ENCODE measurements at places on chromosomes 16 and 17. TPM values are rescaled to one million over a fixed set of nuclear protein-coding genes. Genes with fewer than 3 reads are reported as not detected.
A peak's percentile ranks its signal among the peaks of the same experiment; 100 is the strongest.

- no peak for ATAC-seq
Observed at GRCh38 chr17:79615446-79615845, 4.6 kb upstream of the RBFOX3 start.

- ATAC-seq, result no peak
Observed at GRCh38 chr16:19589771-19590302, 34.3 kb downstream of the VPS35L start.

- ATAC-seq, result no peak
Observed at GRCh38 chr17:74971069-74971841, 1.3 kb downstream of the HID1 start.

DNA sequence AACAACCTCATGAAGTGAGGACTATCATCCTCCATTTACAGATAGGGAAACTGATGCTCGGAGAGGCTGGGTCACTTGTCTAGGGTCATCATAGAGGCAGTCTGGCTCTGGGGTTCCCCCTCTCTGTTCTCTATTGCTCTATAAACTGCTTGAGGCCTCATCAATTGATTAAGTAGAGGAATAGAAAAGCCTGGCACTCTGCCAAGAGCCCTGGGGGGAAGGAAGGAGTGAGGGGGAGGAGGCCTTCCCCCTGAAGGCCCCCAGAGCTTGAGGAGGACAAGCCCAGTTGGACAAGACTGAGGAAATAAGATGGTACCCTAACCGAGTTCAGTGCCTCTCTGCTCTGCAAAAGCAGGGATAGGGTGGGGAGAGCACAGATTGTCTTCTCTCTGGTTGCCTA is 21.0 kb downstream of the SDK2 start:
- no peak for ATAC-seq

The CD19 gene
- total RNA-seq, result 0.40 TPM

- no peak for ATAC-seq
Observed at GRCh38 chr17:43640491-43641252, 21.1 kb downstream of the MEOX1 start.

GRCh38 chr17:64071111-64071510 is 50.7 kb upstream of the ICAM2 start:
- no peak for ATAC-seq

- no peak for ATAC-seq
Observed at GRCh38 chr17:6471531-6472465, 27.5 kb downstream of the PIMREG start.

DNA sequence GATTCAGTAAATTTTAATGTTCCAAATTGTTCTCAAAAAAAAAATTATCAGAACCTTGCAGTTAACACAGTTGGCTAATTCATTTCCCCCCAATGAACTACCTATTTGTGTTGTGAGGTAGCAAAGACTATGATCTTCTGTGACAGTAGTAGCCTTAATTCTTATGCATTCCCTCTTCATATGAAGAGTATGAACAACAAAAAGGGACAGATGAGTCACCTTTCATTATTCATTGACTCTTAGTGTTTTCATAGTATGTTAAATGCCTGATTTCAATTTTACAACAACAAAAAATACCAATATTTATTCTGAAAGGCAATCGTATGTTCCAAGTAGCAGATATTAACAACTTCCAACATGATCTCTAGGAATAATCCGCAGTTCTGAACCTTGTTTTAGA is 3.6 kb upstream of the SLFN11 start:
- ATAC-seq, result no peak

DNA sequence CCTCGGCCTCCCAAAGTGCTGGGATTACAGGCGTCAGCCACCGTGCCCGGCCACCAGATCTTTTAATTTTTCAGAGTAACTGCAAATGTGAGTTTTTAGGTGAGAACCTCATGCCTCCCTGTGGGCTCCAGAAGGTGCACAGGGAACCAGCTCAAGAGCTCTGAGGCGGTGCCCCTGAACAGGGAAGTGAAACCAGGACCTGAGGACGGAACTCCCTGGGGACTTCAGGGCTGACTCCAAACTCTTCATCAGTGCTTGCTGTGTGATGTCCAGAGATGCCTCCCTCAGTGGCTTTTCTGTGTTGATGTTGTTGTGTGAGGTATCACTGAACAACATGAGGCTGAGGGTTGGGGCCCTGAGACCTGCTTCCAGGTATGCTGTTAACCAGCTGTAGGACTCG is 23.8 kb downstream of the SLC12A3 start:
- peak; percentile 27 for ATAC-seq

GRCh38 chr17:41642252-41643156 is 18.1 kb upstream of the KRT17 start:
- ATAC-seq, result peak; percentile 88

DNA sequence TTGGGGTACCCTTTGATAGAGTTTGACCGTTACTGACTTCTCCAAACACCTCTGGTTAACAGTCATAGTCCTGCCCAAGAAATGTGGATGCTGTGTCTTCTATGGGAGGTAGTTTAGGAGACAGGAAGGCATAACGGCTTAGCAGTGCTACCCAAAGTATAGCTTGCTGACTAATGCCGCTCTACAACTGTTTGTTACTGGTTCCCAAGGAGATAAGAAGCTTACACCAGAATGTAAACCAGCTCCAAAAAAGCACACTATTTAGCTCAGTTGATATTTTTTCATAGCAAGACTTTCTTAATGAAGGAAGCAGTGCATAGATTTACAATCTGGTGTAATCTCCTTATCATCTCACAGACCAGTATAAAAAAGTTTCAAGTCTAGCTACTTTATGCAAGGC is 95.7 kb downstream of the HS3ST3B1 start:
- ATAC-seq, result no peak

The ZNF385C gene
- 0.44 TPM for total RNA-seq

GRCh38 chr17:49687878-49688491 is 10.1 kb upstream of the SPOP start:
- ATAC-seq, result no peak

The FBXO39 gene
- total RNA-seq, result 0.68 TPM

GRCh38 chr16:54237-54581 is 581 bp downstream of the SNRNP25 start:
- no peak for ATAC-seq

The EFCAB5 gene
- not detected for total RNA-seq

GRCh38 chr16:85541980-85542900 is 70.9 kb upstream of the GSE1 start:
- ATAC-seq, result no peak

The ABCA9 gene
- 1.3 TPM for total RNA-seq

DNA sequence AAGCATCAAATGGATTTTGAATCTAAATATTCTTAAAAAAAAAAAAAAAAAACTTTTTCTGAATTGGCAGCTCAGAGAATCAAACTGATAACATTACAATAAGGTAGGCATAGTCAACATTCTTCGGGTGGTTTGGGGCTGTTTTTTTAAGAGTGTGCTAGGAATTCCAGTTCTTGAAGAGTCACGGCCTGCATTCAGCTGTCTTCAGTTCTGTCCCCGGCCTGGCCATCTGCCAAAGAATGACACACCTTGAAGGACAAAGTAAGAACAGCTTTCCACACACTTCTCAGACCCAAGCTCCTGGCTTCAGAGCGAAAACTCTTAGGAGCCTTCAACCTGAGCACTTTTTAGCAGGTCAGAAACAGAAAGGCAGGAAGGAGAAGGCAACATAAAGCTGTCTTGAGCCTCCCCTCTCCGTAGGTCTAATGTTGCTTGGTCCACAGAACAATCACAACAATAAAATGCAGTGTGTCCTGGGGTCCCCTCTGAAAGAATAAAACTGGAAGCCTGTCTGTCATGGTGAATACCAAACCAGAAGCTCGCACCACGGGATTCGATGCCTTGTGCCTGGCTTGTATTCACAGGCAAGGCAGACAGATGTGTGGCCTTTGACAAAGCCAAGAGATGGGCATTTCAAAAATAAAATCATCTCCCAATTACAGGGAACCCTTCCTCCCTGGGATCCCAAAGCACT is 524.4 kb upstream of the ZFHX3 start:
- ATAC-seq, result no peak

DNA sequence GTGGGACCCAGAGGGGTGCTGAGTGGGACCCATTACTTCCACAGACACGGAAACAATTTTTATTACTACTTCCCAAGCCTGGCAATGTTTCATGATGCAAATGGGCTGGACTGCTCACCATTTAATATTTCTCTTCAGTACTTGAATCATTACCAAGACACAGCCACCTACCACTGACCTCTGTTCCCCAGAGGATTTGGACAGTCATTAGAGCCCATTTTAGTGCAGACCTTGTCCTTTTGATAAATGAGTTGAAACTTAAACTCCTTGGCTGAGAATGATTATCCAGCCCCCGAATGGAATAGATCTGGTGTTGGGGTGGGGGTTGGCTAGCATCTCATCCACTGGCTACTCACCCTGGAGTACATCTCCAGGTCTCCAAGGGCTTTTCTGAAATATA is 33.6 kb upstream of the APOH start:
- ATAC-seq, result no peak

DNA sequence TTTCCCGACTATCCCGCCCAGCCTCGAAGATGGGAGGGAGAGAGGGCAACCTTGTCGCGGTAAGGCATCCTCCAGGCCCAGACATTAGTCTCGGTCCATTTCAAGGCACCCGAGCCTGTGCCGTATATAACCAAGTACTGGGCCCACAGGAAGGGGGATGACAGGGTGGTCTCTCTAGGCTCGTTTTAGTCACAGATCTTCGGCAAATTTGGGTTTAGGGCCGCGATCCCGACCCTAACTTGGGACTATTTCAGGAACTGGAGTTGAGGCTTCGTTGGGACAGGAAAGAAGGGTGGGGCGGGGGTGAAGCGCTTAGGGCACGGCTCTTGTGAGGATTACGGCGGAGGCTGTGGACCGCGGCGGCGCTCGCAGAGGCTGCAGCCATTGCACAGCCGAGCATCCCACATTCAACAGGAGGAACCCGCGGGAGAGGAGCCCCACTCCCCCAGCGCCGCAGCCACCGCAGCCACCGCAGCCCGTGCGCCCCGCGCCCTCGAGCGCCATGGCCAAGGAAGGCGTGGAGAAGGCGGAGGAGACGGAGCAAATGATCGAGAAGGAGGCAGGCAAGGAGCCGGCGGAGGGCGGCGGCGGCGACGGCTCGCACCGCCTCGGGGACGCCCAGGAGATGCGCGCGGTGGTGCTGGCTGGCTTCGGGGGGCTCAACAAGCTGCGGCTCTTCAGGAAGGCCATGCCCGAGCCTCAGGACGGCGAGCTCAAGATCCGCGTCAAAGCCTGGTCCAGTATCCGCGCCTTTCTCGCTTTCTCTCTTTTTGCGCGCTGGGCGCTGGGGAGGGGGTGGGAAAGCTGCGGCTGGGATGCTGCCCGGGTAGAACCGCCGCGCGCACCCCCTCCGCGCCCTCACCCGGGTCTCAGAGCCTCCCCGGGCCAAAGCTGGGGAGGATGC is at the start of gene VAT1L:
VAT1L (plus strand) TSS at position 384 of the 904 bp plus-strand sequence; CDS start at position 503, 119 bp downstream.
- no peak for ATAC-seq

The CIAO2B gene
- 125 TPM for total RNA-seq

GRCh38 chr16:27780468-27781194 is 230.7 kb downstream of the KATNIP start:
- no peak for ATAC-seq

GRCh38 chr16:53266156-53266555 is 168.1 kb upstream of the RBL2 start:
- no peak for ATAC-seq

The ARL5C gene
- total RNA-seq, result not detected

DNA sequence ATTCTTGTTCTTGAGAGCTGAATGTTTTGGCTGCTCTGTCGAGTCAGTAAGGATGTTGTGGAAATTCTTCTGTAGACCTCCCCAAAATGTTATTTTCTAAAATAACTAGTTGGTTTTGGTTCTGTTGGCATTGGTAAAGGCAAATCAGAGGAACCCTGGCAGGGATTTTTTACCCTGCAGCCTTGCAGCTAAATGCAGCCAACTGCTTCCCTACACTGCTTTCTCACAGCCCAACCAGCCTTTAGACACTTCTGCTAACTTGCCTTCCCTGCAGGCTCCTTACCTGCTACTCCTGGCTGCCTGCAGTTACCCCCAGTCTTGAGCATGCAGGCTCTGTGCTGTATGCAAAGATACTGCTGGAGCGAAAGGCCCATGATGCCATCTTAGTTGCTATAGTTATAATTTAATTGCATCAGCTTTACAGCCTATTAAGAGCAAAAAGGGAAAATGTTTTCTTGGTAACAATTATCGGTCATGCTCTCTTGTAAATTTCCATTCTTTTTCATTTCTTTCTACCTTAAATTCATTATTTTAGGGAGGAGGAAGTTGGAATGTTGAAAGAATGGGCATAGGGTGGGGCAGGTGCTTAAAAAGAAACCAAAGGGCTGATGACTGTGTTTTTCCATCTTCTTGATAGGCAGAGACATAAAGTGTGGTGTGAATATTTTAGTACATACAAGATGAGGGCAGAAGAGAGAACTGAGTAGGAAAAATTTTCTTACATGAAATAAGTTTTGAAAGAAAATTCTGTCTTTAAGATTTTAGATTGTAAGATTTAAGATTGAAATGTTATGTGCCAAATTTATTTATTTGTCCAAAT is 20.0 kb downstream of the NUP93 start:
- ATAC-seq, result no peak

GRCh38 chr17:65049085-65049756 is 7.3 kb downstream of the GNA13 start:
- no peak for ATAC-seq

The KRTAP3-1 gene
- not detected for total RNA-seq

DNA sequence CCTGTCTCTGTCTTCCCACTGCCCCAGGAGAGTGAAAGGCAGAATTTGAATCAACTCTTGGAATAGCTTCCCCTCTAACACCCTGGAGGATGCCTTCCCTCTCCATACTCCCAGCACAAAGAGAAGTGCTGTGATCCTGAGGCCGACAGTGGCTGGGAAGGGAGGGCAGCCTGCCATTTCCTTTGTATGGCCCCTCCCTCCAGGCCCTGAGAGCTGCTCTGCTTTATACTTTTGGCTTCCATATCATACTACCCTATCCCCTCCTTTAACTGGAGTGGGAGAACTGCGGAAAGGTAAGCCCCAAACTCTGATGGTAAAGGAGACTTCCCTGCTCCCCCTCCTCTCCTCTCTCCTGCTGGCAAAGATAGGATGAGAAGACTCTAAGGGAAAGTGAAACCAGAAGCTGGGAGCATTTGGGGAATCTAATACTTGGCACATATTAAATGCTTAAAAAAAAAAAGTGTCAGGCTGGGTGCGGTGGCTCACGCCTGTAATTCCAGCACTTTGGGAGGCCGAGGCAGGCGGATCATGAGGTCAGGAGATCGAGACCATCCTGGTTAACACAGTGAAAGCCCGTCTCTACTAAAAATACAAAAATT is 4.1 kb upstream of the MED24 start:
- no peak for ATAC-seq

GRCh38 chr16:15672514-15673167 is 22.6 kb downstream of the NDE1 start:
- peak; percentile 98 for ATAC-seq

DNA sequence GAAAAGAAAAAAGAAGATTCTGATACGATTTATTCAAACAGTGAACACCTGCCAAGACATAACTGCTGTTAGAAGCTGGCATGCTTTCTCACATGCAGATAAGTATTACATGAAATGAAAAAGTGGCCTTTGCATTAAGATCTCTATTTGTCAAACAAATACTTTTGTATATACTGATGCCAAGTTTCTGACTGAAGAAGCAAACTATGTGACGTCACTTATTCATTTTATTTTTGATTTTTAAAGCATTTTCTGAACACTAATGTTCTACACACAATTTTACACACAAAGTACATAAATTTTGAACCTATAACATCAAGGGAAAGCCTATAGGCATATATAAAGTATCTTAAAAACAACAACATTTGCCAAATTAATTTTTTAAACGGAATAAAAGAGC is 153.8 kb downstream of the CEP112 start:
- ATAC-seq, result no peak

- ATAC-seq, result peak; percentile 36
Observed at GRCh38 chr16:76639685-76640289, 362.6 kb downstream of the CNTNAP4 start.

The RAB37 gene
- 0.96 TPM for total RNA-seq

GRCh38 chr16:79628988-79629387 is 28.5 kb upstream of the MAF start:
- no peak for ATAC-seq

- no peak for ATAC-seq
Observed at GRCh38 chr17:58088624-58089023, 5.4 kb downstream of the DYNLL2 start.

Data from esophagus mucosa (tissue), 1 donor.